ENCODE measurements at places on chromosomes 5 and 9. TPM values are rescaled to one million over a fixed set of nuclear protein-coding genes. Genes with fewer than 3 reads are reported as not detected.

Gene LPAR1
- 45.9 TPM for total RNA-seq

Gene ARL14EPL
- not detected for total RNA-seq

Gene ADAMTSL1
- 18.3 TPM for total RNA-seq

Gene SLC45A2
- total RNA-seq, result 0.52 TPM

Gene GNA14
- 3.7 TPM for total RNA-seq

Gene ORM2
- not detected for total RNA-seq

Gene AUH
- 21.9 TPM for total RNA-seq

Gene GDNF
- total RNA-seq, result 0.52 TPM

Gene NPR3
- 9.9 TPM for total RNA-seq

Gene CAMLG
- 28.7 TPM for total RNA-seq

Gene PCDHGB4
- total RNA-seq, result 4.7 TPM

Gene TNIP1
- 42.8 TPM for total RNA-seq

Gene SLC1A3
- 27.1 TPM for total RNA-seq

Gene SCGB3A1
- 1.0 TPM for total RNA-seq

Gene TAS2R1
- not detected for total RNA-seq

Gene PIP5KL1
- not detected for total RNA-seq

Gene UBE2D2
- total RNA-seq, result 81.9 TPM

Gene MACROH2A1
- 86.1 TPM for total RNA-seq

Gene ARID3C
- total RNA-seq, result not detected

Gene IL13
- total RNA-seq, result not detected

Gene ITK
- under 0.01 TPM for total RNA-seq

Gene PCDHGB7
- total RNA-seq, result 7.3 TPM

Gene GMCL2
- not detected for total RNA-seq

Gene NUTM2G
- not detected for total RNA-seq

Gene CAMK4
- total RNA-seq, result 4.7 TPM

Gene ZNF658
- 9.9 TPM for total RNA-seq

Gene ADGRD2
- not detected for total RNA-seq

Gene CRB2
- under 0.01 TPM for total RNA-seq

Gene PCDHGA12
- 3.1 TPM for total RNA-seq

Gene PCDHGB6
- 5.2 TPM for total RNA-seq

Gene LCN10
- 2.1 TPM for total RNA-seq

Gene LCN9
- total RNA-seq, result not detected

Gene PCDHB8
- total RNA-seq, result 1.6 TPM

Gene LCN1
- not detected for total RNA-seq

Gene SPINK7
- not detected for total RNA-seq

Gene PPP2CA
- 47.0 TPM for total RNA-seq

Gene DPP7
- 19.8 TPM for total RNA-seq

Gene BAAT
- 0.52 TPM for total RNA-seq
